ENCODE measurements at places on chromosomes 1 and 21.

GRCh38 chr1:147808025-147808424, 47.6 kb upstream of the GJA5 start:
- DNase-seq = no peak

GRCh38 chr1:61925591-61926298, 183.5 kb downstream of the PATJ start:
- no peak for DNase-seq

- peak; percentile 6 for DNase-seq
Observed at GRCh38 chr21:23452384-23453083, 2154.7 kb downstream of the MRPL39 start.

DNA sequence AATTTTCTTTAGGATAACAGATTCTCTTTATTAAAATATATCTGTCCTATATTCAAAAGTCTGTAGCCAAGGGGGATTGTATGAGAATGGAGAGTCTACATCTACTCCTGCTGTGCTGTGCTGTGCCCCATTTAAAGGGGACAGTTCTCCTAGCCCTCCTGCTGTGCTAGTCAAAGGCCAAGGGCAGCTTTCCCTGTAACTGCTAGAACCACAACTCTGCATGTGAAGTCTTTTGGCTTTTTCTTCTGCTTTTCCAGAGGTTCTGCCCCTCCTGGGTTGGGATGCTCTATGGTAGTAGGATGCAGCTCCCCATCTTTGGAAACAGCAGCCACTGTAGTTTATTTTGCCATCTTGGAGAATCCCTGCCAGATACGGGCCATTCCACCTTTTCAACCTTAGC, 197.5 kb upstream of the JUN start:
- no peak for DNase-seq

DNA sequence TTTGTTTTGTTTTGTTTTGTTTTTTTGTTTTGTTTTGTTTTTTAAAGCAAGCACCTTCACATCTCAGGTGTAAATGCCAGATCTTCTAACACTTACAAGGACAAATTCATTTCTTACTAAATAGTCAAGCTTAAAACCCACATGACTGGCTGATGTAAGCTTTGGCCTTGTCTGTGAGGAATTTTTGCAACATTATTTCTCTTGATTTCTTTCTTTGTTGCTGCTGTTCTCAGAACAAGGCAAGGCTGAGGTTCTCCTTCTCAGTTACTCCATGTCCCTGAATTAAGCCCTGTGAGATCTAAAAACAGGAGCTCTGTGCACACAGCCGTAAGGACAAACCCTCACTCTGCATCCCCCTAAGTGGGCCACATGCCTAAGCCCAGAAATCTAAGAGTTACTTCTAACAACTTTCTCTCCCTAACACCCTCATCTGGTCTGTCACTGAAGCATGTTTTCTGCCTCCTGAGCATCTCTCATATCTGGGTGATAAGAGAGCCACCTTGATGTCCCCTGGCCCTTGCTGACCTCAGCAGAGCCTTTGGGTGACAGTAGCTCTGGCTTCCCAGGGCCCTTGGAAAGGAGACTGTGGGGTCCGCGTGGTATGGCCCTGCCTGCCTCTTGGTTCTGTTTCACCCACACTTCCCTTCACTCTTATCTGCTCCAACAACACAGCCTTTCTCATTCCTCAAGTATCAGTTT, 81.2 kb upstream of the HOOK1 start:
- DNase-seq = no peak

DNA sequence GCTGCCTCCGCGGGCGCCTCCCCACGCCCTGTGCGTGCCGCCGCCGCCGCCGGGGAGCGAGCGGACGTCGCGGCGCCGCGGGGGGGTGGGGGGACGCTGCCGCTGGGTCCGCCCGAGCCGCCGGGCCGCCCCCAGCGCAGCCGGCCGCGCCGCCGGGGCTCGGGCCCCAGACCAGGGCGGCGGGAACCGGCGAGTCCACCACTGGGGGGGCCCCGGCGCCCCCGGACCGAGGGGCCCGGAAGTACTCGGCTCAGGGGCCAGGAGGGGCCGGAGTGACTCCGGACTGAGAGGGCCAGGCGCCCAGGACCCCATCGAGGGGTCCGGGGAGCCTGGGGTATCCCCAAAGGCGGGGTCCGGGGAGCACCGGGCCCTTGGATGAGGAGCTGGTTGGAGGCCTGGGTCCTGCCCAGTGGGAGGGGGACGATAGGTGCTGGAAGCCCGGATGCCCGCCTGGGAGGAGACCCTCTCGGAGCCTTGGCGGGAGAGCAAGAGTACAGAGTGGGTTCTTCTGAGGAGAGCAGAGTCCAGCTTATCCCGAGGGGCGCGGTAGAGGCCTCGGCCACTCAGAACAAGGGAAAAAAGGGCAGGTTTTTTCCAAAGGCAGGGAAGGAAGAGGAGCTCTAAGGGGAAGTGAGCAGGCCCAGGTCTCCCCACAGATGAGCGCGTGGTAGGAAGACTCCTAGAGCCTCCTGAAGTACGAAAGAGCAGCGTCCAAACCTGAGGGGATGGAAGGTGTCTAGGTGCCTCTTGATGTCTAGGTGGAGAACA, 556 bp downstream of the GMEB1 start:
- DNase-seq = peak; percentile 51

- DNase-seq = no peak
Observed at GRCh38 chr1:81496349-81496748, 304.4 kb upstream of the ADGRL2 start.

DNA sequence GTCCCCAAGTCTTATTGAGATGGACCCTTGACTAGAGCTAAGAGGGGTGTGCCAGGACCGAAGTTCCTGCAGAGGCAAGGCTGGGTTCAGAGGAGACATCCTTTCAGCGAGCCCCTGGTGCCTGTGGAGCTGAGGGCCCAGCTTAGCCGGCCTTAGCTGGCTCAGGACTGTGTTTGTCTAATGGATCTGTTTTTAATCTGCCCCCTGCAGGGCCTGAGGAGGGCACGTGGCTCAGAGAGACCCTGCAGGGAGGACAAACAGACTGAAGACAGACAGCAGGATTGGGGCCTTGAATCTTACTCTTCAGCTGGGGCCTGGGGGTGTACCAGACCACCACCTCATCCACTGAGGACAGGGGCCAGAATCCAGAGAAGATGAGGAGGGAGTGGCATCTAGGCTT, 1.6 kb downstream of the CRABP2 start:
- DNase-seq = no peak

- no peak for DNase-seq
Observed at GRCh38 chr1:31866450-31867032, 50.7 kb upstream of the SPOCD1 start.

DNA sequence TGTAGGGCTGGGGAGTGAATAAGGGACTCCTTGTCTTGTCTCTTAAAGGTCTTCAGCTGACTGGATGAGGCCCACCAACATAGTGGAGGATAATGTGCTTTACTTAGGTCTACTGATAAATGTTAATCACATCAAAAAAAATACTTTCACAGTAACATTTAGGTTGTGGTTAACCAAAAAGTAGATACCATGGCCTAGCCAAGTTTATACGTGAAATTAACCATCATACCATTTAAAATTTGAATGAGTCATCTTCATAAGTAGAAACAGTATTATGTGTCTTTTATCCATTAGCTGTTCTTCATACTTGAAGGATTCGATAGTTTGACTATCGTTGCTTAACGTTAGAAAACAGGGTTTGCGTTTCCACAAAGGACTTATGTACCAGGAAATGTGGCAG, 80.9 kb downstream of the MTR start:
- DNase-seq = no peak

DNA sequence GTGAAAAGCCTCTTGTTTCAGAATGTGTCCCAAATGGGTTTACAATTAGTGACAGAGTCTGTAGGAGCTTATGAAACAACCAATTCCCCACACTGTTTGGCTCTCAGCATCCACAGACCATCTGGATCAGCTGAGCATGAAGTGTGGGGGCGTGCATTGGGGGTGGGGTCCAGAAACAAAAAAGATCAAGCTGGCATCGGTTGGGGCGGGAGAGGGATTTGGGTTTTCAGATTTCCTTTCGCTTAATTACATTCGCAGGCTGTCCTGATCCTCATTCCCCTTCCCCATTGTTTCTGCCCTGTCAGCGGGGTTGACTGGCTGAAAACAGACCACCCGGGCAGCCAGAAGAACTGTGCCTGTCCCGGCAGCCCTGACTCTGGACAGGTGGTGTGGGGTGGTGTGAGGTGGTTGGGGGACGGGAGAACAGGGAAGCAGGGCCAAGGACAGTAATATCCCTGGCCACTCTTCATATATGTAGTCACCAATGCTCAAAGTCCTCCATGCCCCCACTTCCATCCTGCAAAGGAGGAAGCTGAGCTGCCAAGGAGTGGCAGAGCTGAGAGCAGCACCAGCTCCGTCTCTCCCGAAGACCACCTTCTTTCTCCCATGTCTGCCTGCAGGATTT, 92.0 kb downstream of the IER5 start:
- DNase-seq = no peak

GRCh38 chr1:197619008-197619640, 156.2 kb downstream of the DENND1B start:
- DNase-seq = no peak

GRCh38 chr1:38605063-38605462, 254.5 kb downstream of the RRAGC start:
- DNase-seq = no peak

GRCh38 chr1:215475796-215476481, 91.2 kb upstream of the KCTD3 start:
- no peak for DNase-seq

DNA sequence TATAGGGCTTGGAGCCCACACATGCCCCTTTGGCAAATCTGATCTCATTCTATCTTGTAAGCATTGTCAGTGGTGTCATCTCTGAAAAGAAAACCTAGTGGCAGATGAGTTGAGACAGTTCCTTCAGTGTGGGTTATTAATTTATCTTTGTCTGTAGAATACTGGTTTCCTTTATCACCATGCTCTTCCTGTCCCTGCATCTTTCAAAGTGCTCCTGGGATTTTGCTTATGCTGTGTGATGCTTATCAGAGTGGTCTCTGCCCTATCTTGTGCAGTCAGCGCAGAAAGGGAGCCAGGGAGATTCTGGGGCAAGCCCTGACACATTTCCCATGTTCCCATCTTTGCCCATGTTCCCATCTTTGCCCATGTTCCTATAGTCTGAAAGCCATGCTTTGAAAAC, 402.9 kb downstream of the RWDD3 start:
- DNase-seq = no peak

- DNase-seq = no peak
Observed at GRCh38 chr21:33125680-33126375, 55.9 kb downstream of the OLIG1 start.

- no peak for DNase-seq
Observed at GRCh38 chr1:113057006-113057405, 16.0 kb upstream of the LRIG2 start.

DNA sequence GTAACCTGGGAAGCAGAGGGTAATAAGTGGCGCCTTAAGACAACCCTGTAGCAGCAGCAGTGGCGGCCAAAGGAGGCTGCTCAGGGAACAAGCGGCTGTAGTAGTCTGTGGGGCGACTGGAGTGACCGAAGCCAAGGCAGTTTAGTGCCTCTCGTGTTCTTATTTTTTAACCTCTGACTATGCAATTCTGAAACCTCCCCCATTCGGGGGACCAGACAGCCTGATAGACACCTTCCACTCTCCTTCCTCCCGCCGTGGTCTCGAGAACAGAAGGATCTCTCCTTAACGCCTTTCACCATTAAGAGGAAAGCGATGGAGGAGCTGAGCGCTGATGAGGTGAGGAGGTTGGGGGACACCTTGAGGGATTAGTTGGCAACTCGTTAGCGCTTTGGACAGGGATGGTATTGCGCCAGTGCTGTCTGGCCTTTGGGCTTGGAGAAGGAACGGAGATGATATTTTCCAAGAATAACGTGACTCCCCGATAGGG, 644 bp downstream of the UBE4B start:
- peak; percentile 20 for DNase-seq

- DNase-seq = peak; percentile 14
Observed at GRCh38 chr1:162391790-162392563, 10.4 kb downstream of the C1orf226 start.

- no peak for DNase-seq
Observed at GRCh38 chr21:41032541-41032940, 135.4 kb upstream of the BACE2 start.

DNA sequence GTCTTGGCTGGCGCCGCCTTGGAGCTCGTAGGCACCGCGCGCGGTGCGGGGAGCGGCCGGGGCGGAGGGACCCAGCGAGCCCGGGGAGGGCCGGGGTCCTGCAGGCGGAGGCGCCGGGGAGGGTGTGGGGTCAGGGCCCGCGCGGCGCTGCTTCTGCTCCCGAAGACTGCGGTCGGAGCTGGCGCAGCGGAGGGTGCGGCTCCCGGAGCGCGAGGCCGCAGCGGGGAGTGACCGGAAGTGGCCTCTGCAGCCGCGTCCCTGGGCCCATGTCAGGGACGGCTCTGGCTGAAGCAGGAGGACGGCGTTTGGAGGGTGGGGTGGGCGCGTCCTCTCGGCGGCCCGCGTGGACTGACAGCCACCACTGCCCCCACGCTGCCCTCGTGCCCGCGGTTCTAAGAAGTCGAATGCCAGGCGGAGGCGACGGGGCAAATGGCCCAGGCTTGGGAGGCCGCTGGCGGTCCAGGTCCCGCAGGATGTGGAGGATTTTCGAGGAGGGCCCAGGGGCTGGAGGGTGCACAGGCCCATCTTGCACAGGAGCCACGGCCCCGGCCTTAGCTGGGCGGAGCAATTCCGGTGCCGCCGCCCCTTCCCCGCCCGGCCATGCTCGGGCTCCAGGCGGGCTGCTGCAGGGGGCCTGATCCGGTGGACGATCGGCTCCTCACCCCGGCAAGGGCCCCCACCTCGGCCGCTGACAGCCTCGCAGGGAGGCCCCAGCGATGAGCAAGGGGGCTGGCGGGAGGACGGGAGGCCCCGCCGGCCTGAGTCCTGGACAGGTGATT, 7.7 kb upstream of the ZNF669 start:
- DNase-seq = no peak

DNA sequence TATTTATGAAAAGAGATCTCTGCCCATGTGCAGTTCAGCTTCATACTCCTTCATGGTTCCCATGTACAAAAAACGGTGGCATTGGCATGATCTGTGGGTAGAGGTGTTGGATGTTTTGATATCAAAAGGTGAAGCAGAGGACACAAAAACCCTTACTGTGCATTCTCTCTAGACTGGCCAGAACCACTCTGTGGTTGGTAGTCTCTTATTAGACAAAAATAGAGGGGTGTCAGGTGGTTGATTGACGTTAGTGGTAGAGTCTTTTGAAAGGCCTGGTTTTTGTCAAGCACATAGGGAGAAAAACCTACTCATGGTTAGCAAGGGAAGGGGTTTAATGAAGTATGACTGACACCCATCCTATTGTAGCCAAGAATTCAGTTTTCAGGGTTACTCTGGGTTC, 400.0 kb upstream of the TMPRSS15 start:
- no peak for DNase-seq

DNA sequence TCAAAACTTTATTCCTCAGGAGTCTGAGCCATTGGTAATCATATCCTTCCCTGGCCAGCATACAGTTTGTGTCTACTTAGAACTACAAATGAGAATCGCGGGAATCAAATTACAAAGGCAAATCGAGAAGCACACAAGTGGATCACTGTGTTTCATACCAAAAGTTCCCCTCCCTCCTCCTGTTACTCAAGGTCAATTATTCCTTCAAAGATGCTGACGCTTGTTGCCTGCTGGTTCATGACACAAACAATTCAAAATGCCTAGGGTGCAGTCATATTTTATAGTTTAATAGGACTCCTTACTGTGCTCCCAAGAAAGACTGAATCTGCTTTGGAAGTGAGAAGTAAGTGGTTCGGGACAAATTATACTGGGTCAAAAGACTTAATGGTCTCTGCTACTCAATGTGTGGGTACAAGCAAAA, 93.0 kb upstream of the PBX1 start:
- no peak for DNase-seq

- no peak for DNase-seq
Observed at GRCh38 chr1:156862997-156863599, 2.4 kb downstream of the NTRK1 start.

Measured in activated naive CD8-positive, alpha-beta T cell treated with anti-CD3 and anti-CD28 coated beads, Interleukin-2, amount 50 U/mL, for 24 hours (primary cell).